Stimulated activated CD4-positive, alpha-beta T cell treated with anti-CD3 and anti-CD28 coated beads, Interleukin-12 subunit alpha, Interleukin-12 subunit beta, amount 100 ng/mL, for 24 hours (primary cell): ENCODE measurements at places on chromosomes 11 and 22.

DNA sequence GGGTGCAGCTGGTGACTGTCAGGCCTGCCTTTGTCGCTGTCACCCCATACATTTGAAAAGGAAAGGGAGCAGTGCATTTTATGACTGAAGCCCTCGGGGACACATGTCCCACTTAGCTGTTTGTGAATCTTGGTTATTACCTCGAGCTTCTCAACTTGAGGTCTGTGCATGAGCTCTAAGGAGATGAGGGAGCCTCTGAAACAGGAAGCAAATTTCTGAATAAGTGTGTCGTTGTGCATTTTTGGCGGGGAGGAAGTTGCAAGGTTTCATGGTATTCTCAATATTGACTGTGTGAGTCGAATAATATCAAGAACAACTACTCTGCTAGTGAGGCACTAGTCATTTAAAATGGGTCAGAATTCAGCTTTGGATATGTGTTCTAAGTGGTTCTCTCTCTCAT is 149.7 kb upstream of the PLET1 start:
- DNase-seq = no peak

- no peak for DNase-seq
These were observed 9.9 kb upstream of the CAPN5 start for GRCh38 chr11:77056814-77057402.

- DNase-seq = no peak
These were observed 635.5 kb upstream of the CCDC90B start for GRCh38 chr11:83921447-83922192.

- DNase-seq = no peak
These were observed 66.5 kb upstream of the CEP126 start for GRCh38 chr11:101848262-101848661.

DNA sequence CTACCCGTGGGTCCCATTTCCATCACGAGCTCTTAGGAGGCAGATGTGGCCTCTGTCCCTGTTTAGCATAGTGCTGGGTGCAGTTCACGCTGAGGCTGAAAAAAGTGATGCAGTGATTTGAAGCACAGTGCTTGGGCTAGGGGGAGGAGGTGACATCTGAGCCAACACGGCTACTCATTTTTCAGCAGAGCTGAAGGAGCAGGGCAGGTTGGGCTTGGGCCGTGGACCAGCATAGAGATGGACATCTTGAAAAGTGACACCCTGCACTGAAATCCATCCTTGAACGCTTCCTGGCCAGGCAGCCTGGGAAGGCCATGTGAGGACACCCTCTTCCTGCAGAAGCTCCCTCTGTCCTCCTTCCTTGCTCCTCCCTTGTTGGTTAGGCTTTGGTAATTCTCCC is 66.4 kb downstream of the ADAMTS15 start:
- no peak for DNase-seq

GRCh38 chr11:83681906-83682610 is 395.9 kb upstream of the CCDC90B start:
- no peak for DNase-seq

DNA sequence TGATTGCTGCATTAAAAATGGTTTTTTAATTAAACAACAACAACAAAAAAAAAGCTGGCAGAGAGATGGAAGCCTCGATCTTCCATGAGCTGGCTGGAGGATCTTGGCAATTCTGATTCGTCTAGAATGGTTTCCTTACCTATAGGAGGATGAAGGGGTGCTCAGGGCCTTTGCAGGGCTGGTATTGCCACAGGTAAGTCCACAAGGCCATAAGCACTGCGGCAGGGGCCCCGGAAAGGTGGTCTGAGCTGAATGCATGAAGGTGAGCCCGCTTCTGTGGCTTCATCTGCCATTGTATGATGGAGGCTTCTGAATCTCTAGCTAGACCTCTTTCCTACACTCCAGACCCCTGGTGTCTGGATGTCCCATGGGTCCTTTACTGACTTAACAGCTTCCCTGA is 101.5 kb downstream of the TSPAN18 start:
- no peak for DNase-seq

DNA sequence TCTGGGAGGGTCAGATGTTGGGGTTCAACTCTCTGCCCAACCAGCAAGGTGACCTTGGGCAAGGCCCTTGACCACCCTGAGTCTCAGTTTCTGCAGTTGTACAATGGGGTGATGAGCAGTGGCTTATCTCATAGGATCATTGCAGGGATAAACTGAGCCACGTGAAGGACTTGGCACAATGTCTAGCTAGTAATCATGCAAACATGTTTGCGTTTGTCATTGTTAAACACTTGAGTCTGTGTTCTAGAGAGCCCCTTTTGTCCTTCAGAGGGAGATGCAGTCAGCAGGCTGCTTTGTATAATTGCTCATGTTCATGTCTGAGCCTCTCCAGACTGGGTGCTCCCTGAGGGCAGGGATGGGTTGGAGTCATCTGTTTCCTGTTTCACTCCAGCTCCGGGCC is 15.8 kb downstream of the CD82 start:
- no peak for DNase-seq
